ENCODE measurements at places on chromosomes 13 and 19. TPM values are rescaled to one million over a fixed set of nuclear protein-coding genes. Genes with fewer than 3 reads are reported as not detected.

Gene NLRP12
- 0.05 TPM for total RNA-seq

GRCh38 chr13:94173312-94173854 is 306.1 kb downstream of the DCT start:
- no peak overlapping the region for H3K4me3 ChIP-seq
- H3K4me1 ChIP-seq: no peaks in the 10 kb centered on the region
- no peaks in the 10 kb centered on the region for H3K27me3 ChIP-seq
- H3K27ac ChIP-seq: no peak overlapping the region
- no peak for DNase-seq

Gene C2CD4C
- 13.6 TPM for total RNA-seq

Gene CCDC169
- total RNA-seq: 2.3 TPM

DNA sequence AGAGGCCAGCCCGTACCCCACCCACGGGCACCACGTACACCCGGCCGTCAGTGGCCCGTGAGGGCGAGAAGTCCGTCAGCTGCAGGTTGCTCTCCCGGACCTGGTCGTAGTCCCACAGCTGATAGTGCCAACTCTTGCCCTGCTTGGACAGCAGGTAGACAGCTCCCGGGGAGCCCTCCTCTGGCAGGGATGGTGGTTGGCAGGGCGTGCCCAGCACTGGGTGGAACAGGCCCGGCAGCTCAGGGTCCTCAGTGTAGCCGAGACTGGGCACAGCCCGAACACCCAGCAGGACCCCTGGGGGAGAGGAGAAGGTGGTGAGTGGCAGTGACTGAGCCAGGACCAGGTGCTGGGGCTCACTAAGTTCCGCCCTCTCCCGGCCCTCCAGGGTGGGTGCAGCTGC is 7.8 kb downstream of the ACTMAP start:
- H3K27ac ChIP-seq: no peak overlapping the region
- DNase-seq: no peak
- H3K4me1 ChIP-seq: no peaks in the 10 kb centered on the region
- H3K4me3 ChIP-seq: no peak overlapping the region
- H3K27me3 ChIP-seq: no peaks in the 10 kb centered on the region

Gene REEP6
- total RNA-seq: 9.2 TPM

GRCh38 chr13:30982906-30983305 is 50.5 kb downstream of the TEX26 start:
- H3K4me1 ChIP-seq: no peaks in the 10 kb centered on the region
- H3K27me3 ChIP-seq: no peaks in the 10 kb centered on the region
- H3K36me3 ChIP-seq: no peaks in the 10 kb centered on the region
- no peak for DNase-seq
- no peak overlapping the region for H3K4me3 ChIP-seq

DNA sequence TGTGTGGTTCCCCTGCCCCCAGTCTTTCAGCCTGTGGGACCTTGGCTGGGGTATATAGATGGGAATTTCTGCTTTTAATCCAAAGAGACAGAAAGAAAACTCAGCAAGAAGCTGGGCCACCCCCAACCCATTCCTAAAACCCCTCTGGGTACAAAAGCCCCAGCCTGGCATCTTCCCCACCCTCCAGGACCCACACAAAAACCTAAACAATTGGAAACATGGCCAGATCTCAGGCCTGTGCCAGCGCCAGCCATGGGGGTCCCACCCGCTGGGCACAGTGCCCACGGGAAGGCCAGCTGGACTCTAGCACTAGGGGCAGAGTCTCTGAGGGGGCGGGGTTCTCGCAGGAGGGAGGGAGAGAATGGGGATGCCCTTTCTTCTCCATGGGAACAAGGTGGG is 8.6 kb downstream of the LYL1 start:
- no peaks in the 10 kb centered on the region for H3K36me3 ChIP-seq
- peaks cover 53% of the 10 kb centered on the region for H3K4me1 ChIP-seq
- no peak overlapping the region for H3K4me3 ChIP-seq
- no peak for DNase-seq
- H3K27ac ChIP-seq: peak overlapping the region; percentile 66

Gene IL11
- total RNA-seq: 4.4 TPM

DNA sequence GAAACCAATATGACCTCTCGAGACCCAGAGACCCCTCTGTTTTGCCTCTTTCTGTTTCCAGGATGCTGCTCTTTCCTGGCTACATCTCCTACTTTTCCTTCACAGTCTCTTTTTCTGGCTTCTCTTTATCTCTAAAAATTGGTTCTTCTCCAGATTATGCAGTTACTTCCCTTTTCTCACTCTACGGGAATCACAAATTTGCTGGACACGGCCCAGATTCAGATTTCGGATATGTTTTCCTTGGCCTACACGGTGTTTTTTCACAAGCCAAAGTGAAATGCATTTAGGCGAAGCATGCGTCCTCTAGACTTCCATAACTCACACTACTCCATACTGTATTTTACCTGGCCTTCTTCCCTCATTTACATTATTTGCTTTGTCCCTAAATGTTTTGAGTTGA is 214.7 kb upstream of the MIR17HG start:
- no peak for DNase-seq
- H3K4me3 ChIP-seq: no peak overlapping the region
- no peak overlapping the region for H3K27ac ChIP-seq
- H3K4me1 ChIP-seq: no peaks in the 10 kb centered on the region
- no peaks in the 10 kb centered on the region for H3K36me3 ChIP-seq

- peaks cover 21% of the 10 kb centered on the region for H3K4me1 ChIP-seq
- H3K27ac ChIP-seq: no peak overlapping the region
- no peaks in the 10 kb centered on the region for H3K36me3 ChIP-seq
Observed at GRCh38 chr19:18701250-18701608, 17.7 kb downstream of the CRTC1 start.

GRCh38 chr19:20968092-20968491 is 45.0 kb downstream of the ZNF85 start:
- H3K4me3 ChIP-seq: no peak overlapping the region
- H3K27ac ChIP-seq: no peak overlapping the region
- H3K36me3 ChIP-seq: no peaks in the 10 kb centered on the region

Gene SLC17A7
- 1.2 TPM for total RNA-seq

Gene ZNF610
- not detected for total RNA-seq

DNA sequence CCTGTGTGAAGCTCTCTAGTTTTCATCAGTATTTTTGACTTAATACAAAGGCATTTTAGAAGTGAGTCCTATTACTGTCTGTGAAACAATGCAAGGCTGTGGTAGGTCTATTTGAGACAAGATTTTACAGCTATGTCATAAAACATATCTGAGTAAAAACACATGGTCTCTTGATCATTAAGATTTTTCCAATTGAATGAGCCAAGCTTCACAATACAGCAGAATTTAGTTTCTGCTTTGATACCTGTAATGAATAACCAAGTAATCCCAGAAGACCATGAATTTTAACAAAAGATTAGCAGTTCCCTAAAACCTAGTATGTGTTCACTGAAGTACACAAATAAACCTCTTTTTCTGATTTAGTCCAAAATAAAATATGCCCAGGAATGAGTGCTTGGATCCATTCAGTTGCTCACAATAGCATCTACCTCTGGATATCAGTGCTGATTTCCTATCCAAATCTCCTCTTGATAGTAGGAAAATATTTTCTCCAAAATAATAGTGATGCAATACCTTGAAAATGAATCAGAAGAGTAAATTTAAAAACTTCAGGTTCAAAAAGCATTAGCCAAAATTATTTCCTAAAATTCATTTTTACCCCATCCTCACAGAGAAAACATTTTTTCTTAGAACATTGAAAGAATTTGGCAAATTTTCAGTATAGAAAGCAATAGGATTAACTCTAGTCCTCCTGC is 533.5 kb upstream of the SGCG start:
- no peaks in the 10 kb centered on the region for H3K27me3 ChIP-seq
- no peak overlapping the region for H3K27ac ChIP-seq
- H3K36me3 ChIP-seq: no peaks in the 10 kb centered on the region
- no peak for DNase-seq
- H3K4me1 ChIP-seq: no peaks in the 10 kb centered on the region

DNA sequence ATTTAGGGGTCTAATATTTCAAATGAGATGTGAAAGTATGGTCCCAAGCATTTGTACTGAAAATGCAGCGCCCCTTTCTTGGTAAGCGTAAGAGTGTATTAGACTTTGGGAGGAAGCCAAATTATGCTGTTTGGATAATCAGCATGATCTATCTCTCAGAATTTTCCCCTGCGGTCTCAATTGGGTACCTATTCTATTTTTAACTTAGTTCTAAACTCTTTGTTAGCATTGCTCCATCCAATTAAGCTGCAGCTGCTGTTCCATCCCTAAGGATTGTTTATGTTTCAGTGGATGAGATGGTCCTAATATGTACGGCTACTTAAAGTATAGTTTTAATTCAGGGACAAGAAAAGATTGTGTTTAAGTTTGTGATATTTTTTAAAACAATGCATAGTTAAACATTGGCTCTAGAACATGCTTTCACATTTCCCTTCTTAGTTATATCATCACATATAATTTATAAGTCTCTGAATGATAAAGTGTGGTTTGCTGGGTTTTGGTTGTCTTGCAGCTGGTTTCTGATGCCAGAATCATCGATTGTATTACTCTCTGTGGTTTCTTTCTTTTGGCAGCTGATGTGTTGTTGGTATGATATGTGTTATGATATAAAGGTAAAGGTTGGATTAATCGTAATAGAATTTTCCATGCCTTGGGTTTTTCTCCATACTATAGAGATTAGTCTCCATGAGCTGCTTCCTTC is 15.0 kb downstream of the POLR1D start:
- DNase-seq: no peak
- H3K4me1 ChIP-seq: no peaks in the 10 kb centered on the region
- no peaks in the 10 kb centered on the region for H3K36me3 ChIP-seq
- no peaks in the 10 kb centered on the region for H3K27me3 ChIP-seq
- no peak overlapping the region for H3K4me3 ChIP-seq

Gene EDNRB
- 0.18 TPM for total RNA-seq

Gene S1PR5
- 3.4 TPM for total RNA-seq

GRCh38 chr13:42266473-42266872 is 5.5 kb upstream of the AKAP11 start:
- no peaks in the 10 kb centered on the region for H3K36me3 ChIP-seq
- DNase-seq: no peak
- H3K4me3 ChIP-seq: no peak overlapping the region
- no peak overlapping the region for H3K27ac ChIP-seq

- no peaks in the 10 kb centered on the region for H3K27me3 ChIP-seq
- H3K4me1 ChIP-seq: no peaks in the 10 kb centered on the region
- H3K4me3 ChIP-seq: no peak overlapping the region
- H3K36me3 ChIP-seq: no peaks in the 10 kb centered on the region
Observed at GRCh38 chr19:45663800-45664199, 4.2 kb upstream of the GIPR start.

- H3K4me3 ChIP-seq: no peak overlapping the region
- no peaks in the 10 kb centered on the region for H3K27me3 ChIP-seq
- H3K4me1 ChIP-seq: peaks cover 21% of the 10 kb centered on the region
- no peak for DNase-seq
- no peaks in the 10 kb centered on the region for H3K36me3 ChIP-seq
- no peak overlapping the region for H3K27ac ChIP-seq
Observed at GRCh38 chr19:18475762-18476331, 37.9 kb upstream of the ISYNA1 start.
